Activated T-helper 2 cell treated with anti-CD3 and anti-CD28 coated beads, Interferon-gamma antibody, Interleukin-2, Interleukin-4, amounts not matched to agents 10 μg/mL and 5 μg/mL and 100 μg/mL, durations not matched to agents 14 hours and 24 hours and 36 hours (primary cell): ENCODE measurements at places on chromosomes 7 and 10. TPM values are rescaled to one million over a fixed set of nuclear protein-coding genes. Genes with fewer than 3 reads are reported as not detected.
A peak's percentile ranks its signal among the peaks of the same experiment; 100 is the strongest.

GRCh38 chr10:118982366-118982765 lies 47.1 kb upstream of the NANOS1 start:
- peaks cover 19% of the 10 kb centered on the region for H3K27me3 ChIP-seq
- H3K4me1 ChIP-seq = peaks cover 6% of the 10 kb centered on the region
- peaks cover 9% of the 10 kb centered on the region for H3K36me3 ChIP-seq
- no peak overlapping the region for H3K27ac ChIP-seq

GRCh38 chr7:1192171-1192676 lies 32.2 kb upstream of the ZFAND2A start:
- H3K36me3 ChIP-seq = peaks cover 22% of the 10 kb centered on the region
- DNase-seq = no peak
- peak overlapping the region; percentile 94 for H3K27ac ChIP-seq
- H3K4me3 ChIP-seq = peak overlapping the region; percentile 77
- peaks cover 2% of the 10 kb centered on the region for H3K27me3 ChIP-seq

The NODAL gene
- total RNA-seq = not detected in 2 replicates

DNA sequence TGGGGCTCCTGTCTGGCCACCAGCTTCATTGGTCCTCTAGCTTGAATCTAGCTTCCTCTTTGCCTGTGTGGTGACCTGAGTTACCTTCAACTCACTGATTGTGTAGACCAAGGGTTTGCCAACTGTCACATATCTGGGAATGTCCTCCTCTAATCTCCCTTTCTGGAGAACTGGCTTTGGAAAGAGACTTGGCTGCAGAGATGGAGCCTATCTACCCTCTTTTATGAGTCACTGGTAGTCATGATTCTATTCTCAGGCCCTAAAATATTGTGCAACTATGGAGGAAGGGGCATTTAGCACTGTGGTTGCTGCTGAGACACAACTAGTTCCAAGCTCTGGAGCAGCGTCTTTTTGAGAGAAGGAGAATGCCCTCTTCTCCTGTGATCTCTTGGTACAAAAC lies 691.3 kb downstream of the KCNMA1 start:
- H3K4me3 ChIP-seq = no peak overlapping the region
- DNase-seq = no peak
- no peak overlapping the region for H3K27ac ChIP-seq
- no peaks in the 10 kb centered on the region for H3K36me3 ChIP-seq
- no peaks in the 10 kb centered on the region for H3K27me3 ChIP-seq

The PODXL gene
- 0.68 and 0.76 TPM in 2 replicates for total RNA-seq

GRCh38 chr7:134823400-134823799 lies 44.0 kb downstream of the CALD1 start:
- no peak overlapping the region for H3K4me3 ChIP-seq
- peaks cover 2% of the 10 kb centered on the region for H3K27me3 ChIP-seq
- H3K4me1 ChIP-seq = no peaks in the 10 kb centered on the region
- H3K36me3 ChIP-seq = no peaks in the 10 kb centered on the region
- no peak overlapping the region for H3K27ac ChIP-seq
- no peak for DNase-seq

GRCh38 chr10:64630534-64630933 lies 1109.3 kb downstream of the REEP3 start:
- H3K4me3 ChIP-seq = no peak overlapping the region
- no peak overlapping the region for H3K27ac ChIP-seq
- H3K4me1 ChIP-seq = no peaks in the 10 kb centered on the region
- DNase-seq = no peak

GRCh38 chr7:117412390-117412789 lies 14.9 kb downstream of the ASZ1 start:
- no peaks in the 10 kb centered on the region for H3K4me1 ChIP-seq
- no peak overlapping the region for H3K4me3 ChIP-seq
- H3K27ac ChIP-seq = no peak overlapping the region

The OR2A7 gene
- total RNA-seq = 2.2 and 2.5 TPM in 2 replicates

GRCh38 chr10:19777806-19778205 lies 38.4 kb upstream of the PLXDC2 start:
- H3K36me3 ChIP-seq = no peaks in the 10 kb centered on the region
- no peaks in the 10 kb centered on the region for H3K4me1 ChIP-seq
- H3K27ac ChIP-seq = no peak overlapping the region
- H3K27me3 ChIP-seq = no peaks in the 10 kb centered on the region

DNA sequence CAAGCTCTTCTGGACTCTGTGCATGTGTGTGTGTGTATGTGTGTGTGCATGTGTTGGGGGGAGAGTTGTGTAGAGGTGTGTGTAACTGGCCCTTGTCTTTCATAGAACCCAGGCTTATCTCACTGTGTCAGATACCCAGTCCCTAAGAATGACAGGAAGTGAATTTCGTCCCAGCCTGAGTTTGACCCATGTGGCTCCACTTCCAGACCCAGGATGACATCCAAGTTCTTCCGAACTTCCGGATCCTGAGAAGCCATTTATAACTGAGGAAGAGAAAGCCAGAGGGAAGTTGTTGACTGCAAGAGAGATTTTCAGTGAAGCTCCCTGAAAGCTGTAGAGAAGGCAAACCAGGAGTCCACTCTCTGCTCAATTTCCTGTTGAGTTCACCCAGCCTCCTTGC lies 53.2 kb downstream of the ADRB1 start:
- H3K4me1 ChIP-seq = peaks cover 42% of the 10 kb centered on the region
- no peaks in the 10 kb centered on the region for H3K36me3 ChIP-seq
- no peak overlapping the region for H3K27ac ChIP-seq
- peaks cover 54% of the 10 kb centered on the region for H3K27me3 ChIP-seq
- H3K4me3 ChIP-seq = no peak overlapping the region

- H3K36me3 ChIP-seq = peaks cover 35% of the 10 kb centered on the region
- peaks cover 22% of the 10 kb centered on the region for H3K4me1 ChIP-seq
- no peak for DNase-seq
Observed at GRCh38 chr7:141737118-141737835, 881 bp upstream of the SSBP1 start.

The ZEB1 gene
- 68.6 and 70.0 TPM in 2 replicates for total RNA-seq

DNA sequence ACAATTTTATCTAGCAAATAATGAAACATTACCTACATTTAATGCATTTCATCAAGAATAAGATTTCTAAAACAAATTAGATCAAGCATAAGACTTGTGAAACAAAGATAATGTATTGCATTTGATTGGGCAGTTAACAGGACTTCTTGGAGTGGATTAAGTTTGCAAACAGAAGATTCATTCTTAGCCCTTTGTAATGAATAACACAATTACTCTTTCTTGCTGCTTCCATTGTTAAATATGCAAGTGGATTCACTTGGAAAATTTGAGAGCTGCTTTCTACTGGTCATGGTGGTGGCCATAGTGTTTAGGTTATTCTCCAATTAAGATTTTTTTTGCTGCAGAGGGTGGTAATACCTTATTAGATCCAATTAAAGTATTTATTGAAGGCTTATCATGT lies 6.0 kb downstream of the PPP1R9A start:
- peaks cover 31% of the 10 kb centered on the region for H3K27me3 ChIP-seq
- no peaks in the 10 kb centered on the region for H3K4me1 ChIP-seq
- no peaks in the 10 kb centered on the region for H3K36me3 ChIP-seq
- no peak for DNase-seq
- no peak overlapping the region for H3K27ac ChIP-seq

- peaks cover 58% of the 10 kb centered on the region for H3K4me1 ChIP-seq
- H3K27ac ChIP-seq = peak overlapping the region; percentile 81
- peak overlapping the region; percentile 1 for H3K4me3 ChIP-seq
- no peaks in the 10 kb centered on the region for H3K27me3 ChIP-seq
Observed at GRCh38 chr7:11128498-11128897, 154.8 kb downstream of the PHF14 start.

The PTPN20 gene
- total RNA-seq = 2.5 and 4.4 TPM in 2 replicates

The NIPSNAP2 gene
- total RNA-seq = 52.3 and 56.3 TPM in 2 replicates

GRCh38 chr10:22230158-22230833 lies 12.5 kb upstream of the EBLN1 start:
- H3K27ac ChIP-seq = peak overlapping the region; percentile 82
- peak overlapping the region; percentile 88 for H3K4me3 ChIP-seq
- DNase-seq = peak; percentile 29
- H3K27me3 ChIP-seq = peaks cover 14% of the 10 kb centered on the region
- no peaks in the 10 kb centered on the region for H3K36me3 ChIP-seq
